GM23338 (cell line): ENCODE measurements at places on chromosomes 3 and 15. TPM values are rescaled to one million over a fixed set of nuclear protein-coding genes. Genes with fewer than 3 reads are reported as not detected.

BRPF1 gene
- polyA plus RNA-seq: 6.3 and 8.0 TPM in 2 replicates

SRGAP3 gene
- 6.4 and 7.5 TPM in 2 replicates for polyA plus RNA-seq

PIF1 gene
- 106 and 116 TPM in 2 replicates for polyA plus RNA-seq

GHSR gene
- not detected in 2 replicates for polyA plus RNA-seq

CSPG4 gene
- polyA plus RNA-seq: 0.27 and 0.33 TPM in 2 replicates

SLC35G2 gene
- polyA plus RNA-seq: 6.0 and 6.8 TPM in 2 replicates

FES gene
- polyA plus RNA-seq: 2.7 and 3.1 TPM in 2 replicates

ACTRT3 gene
- polyA plus RNA-seq: 2.0 and 2.9 TPM in 2 replicates

GLCE gene
- 6.5 and 7.5 TPM in 2 replicates for polyA plus RNA-seq

OSTN gene
- polyA plus RNA-seq: not detected in 2 replicates

PSMD6 gene
- polyA plus RNA-seq: 195 and 205 TPM in 2 replicates

NR2E3 gene
- 0.83 and 1.4 TPM in 2 replicates for polyA plus RNA-seq

RYR3 gene
- 1.1 and 1.5 TPM in 2 replicates for polyA plus RNA-seq

LRRC31 gene
- not detected in 2 replicates for polyA plus RNA-seq

GMNC gene
- polyA plus RNA-seq: 0.13 TPM in 1 of 2 replicates, not detected in the other

GOLGA6A gene
- 0.18 and 0.57 TPM in 2 replicates for polyA plus RNA-seq

WWTR1 gene
- polyA plus RNA-seq: 21.0 and 25.1 TPM in 2 replicates

CAMKV gene
- 32.7 and 38.3 TPM in 2 replicates for polyA plus RNA-seq

TMF1 gene
- polyA plus RNA-seq: 21.3 TPM in 2 replicates

SERINC4 gene
- not detected in 2 replicates for polyA plus RNA-seq

ZPLD1 gene
- polyA plus RNA-seq: not detected in 2 replicates

TRIM42 gene
- polyA plus RNA-seq: not detected in 2 replicates

PPP1R14D gene
- not detected in 2 replicates for polyA plus RNA-seq

SQOR gene
- 0.23 and 0.43 TPM in 2 replicates for polyA plus RNA-seq

APBA2 gene
- polyA plus RNA-seq: 5.4 and 5.9 TPM in 2 replicates

STRIT1 gene
- 1.5 and 1.6 TPM in 2 replicates for polyA plus RNA-seq

SCG3 gene
- polyA plus RNA-seq: 83.9 and 99.5 TPM in 2 replicates

LTK gene
- 0.40 TPM in 1 of 2 replicates, not detected in the other for polyA plus RNA-seq

COL7A1 gene
- 3.0 and 4.0 TPM in 2 replicates for polyA plus RNA-seq

KLHL40 gene
- not detected in 2 replicates for polyA plus RNA-seq

TMOD3 gene
- polyA plus RNA-seq: 23.4 and 29.9 TPM in 2 replicates

PTPRG gene
- 18.4 and 24.4 TPM in 2 replicates for polyA plus RNA-seq

PRTG gene
- polyA plus RNA-seq: 0.63 and 0.70 TPM in 2 replicates

ACP3 gene
- polyA plus RNA-seq: 0.68 and 1.1 TPM in 2 replicates
